Renal cortex interstitium (tissue), 15 donors: ENCODE measurements at places on chromosomes 6 and 20. TPM values are rescaled to one million over a fixed set of nuclear protein-coding genes. Genes with fewer than 3 reads are reported as not detected.

HCK gene
- 3.3 TPM for polyA plus RNA-seq

PDE10A gene
- 20.3 TPM for polyA plus RNA-seq

CCN6 gene
- 3.3 TPM for polyA plus RNA-seq

TAB2 gene
- 82.6 TPM for polyA plus RNA-seq

CAGE1 gene
- not detected for polyA plus RNA-seq

LAMA4 gene
- polyA plus RNA-seq, result 97.8 TPM

HLA-DQB1 gene
- 11.4 TPM for polyA plus RNA-seq

SNHG17 gene
- 33.6 TPM for polyA plus RNA-seq

LY6G6F gene
- polyA plus RNA-seq, result 0.44 TPM

DNA sequence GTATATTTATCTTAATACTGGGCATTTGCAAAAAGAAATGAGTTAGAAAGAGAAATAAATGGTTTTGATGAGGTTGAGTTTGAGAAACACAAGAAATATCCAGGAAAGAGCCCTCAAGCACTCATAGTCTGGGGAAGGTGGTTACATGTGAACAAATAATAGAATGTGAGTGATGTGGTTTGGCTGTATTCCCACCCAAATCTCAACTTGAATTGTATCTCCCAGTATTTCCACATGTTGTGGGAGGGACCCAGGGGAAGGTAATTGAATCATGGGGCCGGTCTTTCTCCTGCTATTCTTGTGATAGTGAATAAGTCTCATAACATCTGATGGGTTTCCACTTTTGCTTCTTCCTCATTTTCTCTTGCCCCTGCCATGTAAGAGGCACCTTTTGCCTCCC is 334.1 kb downstream of the COL12A1 start:
- DNase-seq, result no peak

DNA sequence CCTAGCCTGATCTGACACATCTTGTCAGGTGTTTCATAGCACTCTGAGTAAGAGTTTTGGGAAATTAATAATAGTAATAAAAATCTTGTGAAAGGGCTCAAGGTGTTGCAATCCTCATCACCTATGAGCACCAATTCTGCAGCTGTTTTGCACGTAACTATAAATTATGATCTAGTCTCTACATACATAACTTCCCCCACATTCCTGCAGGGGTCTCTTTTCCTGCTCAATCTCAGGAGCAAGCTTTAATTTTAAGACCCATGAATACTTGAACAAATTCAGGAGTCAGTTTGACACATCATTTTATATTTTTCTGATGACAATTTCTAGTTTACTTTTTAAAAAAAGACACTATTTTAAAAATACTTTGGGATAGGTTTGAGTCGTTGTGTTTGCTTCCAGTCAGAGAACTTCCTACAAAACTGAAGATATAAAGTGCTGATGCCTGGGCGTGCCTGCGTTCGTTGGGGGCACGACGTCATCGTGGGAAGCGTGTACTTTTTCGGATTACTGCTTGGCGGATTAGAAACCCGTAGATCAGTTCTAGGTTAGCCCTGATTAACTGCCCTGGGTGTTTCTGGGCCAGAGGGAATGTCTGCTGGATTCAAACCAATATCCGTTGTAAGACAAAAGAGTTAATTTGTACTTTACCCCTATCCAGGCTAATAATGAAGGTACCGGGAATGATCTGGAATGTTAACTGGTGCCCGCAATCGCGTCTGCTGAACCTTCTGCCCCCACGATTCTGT is 1.0 kb upstream of the E2F3 start:
- no peak for DNase-seq

DNA sequence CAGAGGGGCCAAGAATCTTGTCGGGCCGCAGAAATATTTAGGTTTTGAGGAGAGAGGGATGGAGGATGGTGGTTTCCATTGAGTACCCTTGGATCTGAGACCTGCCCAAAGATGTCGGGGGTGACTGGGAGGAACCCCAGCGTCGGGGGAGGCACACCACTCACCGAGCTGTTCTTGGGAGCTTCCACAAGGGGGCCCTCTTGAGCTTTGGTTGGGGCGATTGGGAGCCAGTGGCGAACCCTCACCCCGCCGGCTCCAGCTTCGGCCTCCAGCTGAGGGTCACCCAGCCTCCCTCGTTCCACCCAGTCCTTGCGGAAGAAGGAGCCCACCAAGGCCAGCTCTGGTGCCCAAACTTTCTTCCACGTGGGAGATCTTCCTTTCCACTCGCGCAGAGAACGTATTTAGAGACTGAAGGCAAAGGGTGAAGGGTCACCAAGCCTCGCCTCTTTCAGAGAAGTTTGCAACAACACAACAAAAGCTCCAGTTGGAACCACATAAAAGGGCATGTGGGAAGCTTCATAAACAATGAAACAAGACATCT is 33.6 kb downstream of the APCDD1L start:
- peak; percentile 45 for DNase-seq

GRCh38 chr6:47457370-47457769 is 20.2 kb upstream of the CD2AP start:
- no peak for DNase-seq

GRCh38 chr6:97876711-97877110 is 593.7 kb upstream of the MMS22L start:
- DNase-seq, result no peak

DNA sequence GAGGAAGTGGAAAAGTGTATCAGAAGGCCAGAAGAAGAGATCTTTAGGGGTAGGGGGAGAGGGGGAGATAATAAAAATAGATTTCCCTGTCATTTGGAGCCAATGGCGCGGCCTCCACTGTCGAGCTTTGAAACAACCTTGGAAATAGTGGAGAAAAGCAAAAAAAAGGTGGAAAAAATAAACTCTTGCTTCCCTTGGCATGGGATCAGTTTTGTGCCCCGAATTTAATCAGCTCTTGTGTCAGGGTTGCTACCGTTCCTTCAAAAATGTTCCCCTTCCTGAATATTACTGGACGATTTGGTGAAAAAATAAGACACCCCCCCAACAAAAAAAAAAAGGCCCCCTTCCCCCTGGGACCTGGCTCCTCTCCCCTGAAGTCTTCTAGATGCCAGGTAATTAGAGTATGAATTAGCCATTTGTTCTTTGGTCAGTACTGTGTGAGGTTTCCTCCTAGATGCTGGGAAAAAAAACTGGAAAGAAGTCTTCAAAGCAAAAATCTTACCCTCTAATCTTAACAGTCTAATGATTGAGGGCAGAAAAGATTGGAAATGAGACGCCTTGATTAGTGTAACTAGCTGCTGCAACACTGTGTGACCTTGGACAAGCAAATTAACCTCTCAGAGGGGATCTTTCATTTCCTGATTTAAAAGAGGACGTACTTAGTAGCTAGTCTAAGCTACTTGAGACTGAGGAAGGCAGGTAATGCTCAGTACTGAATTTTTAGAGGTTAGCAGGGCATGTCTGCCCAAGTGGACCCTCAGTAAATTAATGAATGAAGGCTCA is 872 bp upstream of the RBM39 start:
- DNase-seq, result peak; percentile 20

GRCh38 chr20:25987073-25987927 is 290.6 kb upstream of the ZNF337 start:
- peak; percentile 21 for DNase-seq

- peak; percentile 80 for DNase-seq
These were observed at the start of gene SNAI1 for GRCh38 chr20:49982346-49983122. SNAI1 (plus strand) TSS chr20:49982980; CDS start chr20:49983060, 80 bp downstream.

DNA sequence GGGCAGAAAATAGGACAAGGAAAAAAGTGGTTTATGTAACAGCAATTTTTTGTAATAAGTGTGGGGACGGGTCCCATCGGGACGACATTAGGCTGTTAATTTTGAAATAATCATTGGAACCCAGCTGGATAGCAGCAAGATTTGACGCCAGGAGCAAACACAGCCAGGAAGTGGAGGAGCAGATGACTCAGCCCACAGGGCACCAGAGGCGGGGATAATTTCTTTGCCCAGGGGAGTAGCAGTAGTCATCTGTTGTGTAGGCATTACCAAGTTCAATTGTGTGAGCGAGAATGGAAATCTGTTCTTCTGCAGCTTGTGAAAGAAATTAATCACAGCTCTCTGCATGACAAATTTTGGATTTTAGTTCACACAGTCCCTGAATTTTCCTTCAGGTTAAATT is 22.6 kb upstream of the RIN2 start:
- no peak for DNase-seq

- DNase-seq, result no peak
These were observed 17.3 kb downstream of the PPP1R10 start for GRCh38 chr6:30599625-30600324.

GRCh38 chr20:5770231-5770986 is 20.2 kb downstream of the SHLD1 start:
- no peak for DNase-seq

DNA sequence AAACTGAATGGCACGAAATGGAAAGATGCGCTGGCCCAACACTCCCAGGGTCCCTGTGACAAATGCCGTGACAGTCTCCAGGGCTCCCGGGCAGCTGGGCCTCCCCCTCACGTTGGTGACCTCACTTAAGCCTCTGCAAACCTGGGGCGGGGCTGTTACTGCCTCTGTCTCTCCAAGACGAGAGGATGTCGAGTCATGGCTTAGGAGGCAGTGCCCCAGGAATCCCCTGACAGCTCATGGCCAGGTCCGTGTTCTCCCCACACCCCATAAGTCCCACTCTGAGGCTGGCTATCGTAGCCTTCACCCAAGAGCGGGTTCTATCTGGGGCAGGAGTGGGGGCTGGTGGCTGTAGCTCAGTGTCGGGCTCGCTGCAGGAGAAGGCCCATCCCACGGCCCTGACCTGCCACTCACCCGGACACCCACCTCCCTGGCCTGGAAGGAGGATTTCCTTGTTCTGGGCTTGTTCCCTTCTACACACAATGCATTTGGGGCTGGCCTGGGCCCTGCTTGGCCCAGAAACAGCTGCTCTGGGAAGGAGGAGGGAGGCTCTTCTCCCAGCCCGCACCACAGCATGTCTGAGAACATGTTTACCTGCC is 5.6 kb upstream of the RPS21 start:
- DNase-seq, result no peak

DNA sequence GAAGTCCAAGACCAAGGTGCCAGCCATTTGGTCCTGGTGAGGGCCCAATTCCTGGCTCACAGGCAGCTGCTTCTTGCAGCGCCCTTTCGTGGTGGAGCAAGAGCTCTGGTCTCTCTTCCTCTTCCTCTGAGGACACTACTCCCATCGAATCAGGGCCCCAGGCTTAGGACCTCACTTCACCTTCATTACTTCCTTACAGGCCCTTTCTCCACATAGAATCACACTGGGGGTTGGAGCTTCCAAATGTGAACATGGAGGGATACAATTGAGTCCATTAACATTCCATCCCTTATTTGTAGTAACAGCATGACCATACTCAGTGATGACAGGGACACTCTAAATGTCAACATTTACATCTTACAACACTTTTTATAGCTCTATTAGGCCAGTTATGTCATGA is 2.3 kb downstream of the RAMACL start:
- no peak for DNase-seq

GRCh38 chr20:47638851-47639250 is 137.2 kb downstream of the NCOA3 start:
- DNase-seq, result no peak

- DNase-seq, result no peak
These were observed 115.5 kb downstream of the ERMARD start for GRCh38 chr6:169866668-169867521.

DNA sequence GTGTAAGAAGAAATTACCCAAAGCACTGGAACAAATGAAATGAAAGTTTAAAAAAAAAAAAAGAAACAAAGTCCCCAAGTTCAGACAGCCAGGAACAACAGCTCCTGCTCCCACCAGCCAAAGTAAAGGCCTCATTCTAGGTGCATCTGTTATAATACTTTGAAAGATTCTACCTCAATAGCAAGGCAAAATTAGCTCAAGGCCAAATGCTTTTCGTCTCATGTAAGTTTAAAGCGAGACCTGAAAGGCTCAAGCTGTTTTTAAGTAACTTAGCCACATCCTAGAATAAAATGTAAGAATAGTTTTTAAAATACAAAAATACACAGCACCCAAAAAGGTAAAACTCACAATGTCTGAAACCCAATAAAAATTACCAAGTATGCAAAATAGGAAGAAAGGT is 64.7 kb downstream of the TASP1 start:
- no peak for DNase-seq

- no peak for DNase-seq
These were observed 79.4 kb downstream of the ASXL1 start for GRCh38 chr20:32437391-32438074.

GRCh38 chr20:41358717-41359116 is 7.9 kb downstream of the EMILIN3 start:
- no peak for DNase-seq
